Posterior cingulate gyrus (tissue), 11 donors: ENCODE measurements at places on chromosomes 3 and 15.
A peak's percentile ranks its signal among the peaks of the same experiment; 100 is the strongest.

DNA sequence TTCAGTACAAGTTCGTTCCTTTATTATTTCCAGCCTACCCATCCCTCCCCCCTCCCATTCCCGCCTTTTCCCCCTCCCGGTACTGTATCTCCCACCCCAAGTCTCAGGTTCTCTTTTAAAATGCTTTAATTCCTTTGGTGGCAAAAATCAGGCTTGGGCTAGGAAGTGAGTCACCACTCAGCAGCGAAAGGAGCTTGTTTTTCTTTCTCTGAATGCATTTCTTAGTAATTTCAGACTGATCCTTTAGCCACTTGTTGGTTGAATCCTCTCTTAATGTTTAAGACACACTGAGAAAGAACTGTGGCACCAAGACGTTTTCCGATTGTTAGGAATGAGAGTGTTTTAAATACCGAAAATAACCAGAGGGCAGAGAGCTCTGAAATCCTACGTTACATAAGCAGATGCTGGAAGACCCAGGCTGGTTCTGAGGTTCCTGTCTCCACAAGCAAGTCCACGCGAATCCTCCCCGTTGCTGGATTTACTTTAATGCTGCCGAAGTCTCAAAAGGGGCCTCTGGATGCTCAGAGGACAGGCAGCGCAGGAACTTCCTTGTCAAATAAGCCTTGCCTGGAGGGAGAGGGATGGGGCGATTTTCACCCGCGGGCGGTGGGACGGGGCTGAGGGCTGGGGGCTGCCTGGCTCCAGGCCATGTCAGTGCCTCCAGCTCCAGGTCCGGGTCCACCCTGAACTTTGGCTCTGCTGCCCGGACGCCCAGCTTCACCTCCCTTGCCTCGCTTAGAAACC is 854 bp upstream of the COL8A1 start:
- DNase-seq = no peak

- no peak for DNase-seq
These were observed 110.5 kb upstream of the WNT5A start for GRCh38 chr3:55597641-55598040.

DNA sequence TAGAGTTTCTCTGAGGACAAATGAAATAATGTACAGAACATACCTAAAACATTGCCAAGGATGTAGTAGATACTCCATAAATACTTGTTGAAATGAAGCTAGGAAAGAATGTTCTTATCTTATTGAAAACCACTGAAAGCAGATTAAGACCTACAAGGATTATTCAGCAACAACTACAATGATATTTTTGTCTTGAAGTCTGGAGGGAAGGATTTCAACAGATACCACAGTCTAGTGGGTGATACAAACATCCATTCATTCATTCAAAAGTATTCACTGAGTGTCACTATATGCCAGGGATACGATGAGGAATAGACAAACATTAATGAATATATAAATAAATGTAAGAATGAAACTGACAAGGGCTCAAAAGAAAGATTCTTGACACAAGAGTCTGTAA is 74.7 kb upstream of the THBS1 start:
- DNase-seq = no peak

DNA sequence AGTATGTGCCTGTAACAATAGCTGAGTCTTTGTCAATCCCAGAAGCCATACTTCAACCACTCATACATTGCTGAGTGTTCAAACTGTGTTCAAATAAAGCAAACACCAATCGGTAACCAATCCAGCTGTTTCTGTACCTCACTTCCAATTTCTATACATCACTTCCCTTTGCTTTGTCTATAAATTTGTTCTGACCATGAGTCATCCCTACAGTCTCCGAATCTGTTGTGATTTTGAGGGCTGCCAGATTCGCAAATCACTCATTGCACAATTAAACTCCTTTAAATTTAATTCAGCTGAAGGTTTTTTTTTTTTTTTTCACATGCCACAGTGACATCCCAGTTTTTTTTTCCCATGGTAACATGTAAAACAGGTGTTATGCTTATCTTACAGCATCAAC is 870.3 kb downstream of the NAALADL2 start:
- DNase-seq = no peak

GRCh38 chr15:52050416-52050815 is 31.4 kb downstream of the MAPK6 start:
- DNase-seq = no peak

DNA sequence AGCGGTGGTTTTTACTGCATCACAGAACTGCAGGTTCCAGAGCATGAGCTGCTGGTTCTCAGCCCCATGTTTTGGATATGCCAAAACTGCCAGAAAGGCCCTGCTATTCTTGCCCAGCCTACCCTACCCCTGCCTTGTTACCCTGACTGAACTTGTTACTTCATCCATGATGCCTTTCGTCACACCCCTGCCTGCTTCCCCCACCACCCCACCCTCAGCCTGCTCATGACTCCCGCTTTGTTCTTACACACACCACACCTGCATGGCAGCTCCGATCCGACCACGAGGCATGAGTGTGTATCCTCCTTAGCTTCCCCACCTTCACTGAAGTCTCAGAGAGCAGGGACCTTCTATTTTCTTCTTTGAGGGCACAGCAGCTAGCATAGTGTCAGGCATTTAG is 5.1 kb upstream of the TM4SF1 start:
- no peak for DNase-seq

- no peak for DNase-seq
These were observed 225.6 kb downstream of the PDZRN3 start for GRCh38 chr3:73399106-73399505.

GRCh38 chr3:48125013-48125705 is 63.1 kb downstream of the CDC25A start:
- DNase-seq = no peak

DNA sequence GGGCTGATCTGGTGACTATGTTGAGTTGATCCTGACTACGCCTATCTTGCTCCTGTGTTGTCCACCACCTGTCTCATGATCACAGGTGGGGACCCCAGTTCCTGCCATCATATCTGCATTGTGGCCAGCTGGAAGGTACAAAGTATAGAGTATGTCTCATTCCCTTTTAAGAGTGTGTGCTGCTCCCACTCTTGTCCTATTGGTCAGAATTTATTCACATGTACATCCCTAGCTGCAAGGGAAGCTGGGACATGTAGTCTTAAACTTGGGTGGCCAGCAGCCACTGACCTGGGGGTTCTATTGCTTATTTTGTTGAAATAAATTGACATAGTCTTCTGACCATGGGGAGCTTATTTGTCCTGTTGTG is 373.1 kb downstream of the PTPRG start:
- no peak for DNase-seq

- peak; percentile 21 for DNase-seq
These were observed 316.6 kb upstream of the UBE2E2 start for GRCh38 chr3:22886439-22887068.

DNA sequence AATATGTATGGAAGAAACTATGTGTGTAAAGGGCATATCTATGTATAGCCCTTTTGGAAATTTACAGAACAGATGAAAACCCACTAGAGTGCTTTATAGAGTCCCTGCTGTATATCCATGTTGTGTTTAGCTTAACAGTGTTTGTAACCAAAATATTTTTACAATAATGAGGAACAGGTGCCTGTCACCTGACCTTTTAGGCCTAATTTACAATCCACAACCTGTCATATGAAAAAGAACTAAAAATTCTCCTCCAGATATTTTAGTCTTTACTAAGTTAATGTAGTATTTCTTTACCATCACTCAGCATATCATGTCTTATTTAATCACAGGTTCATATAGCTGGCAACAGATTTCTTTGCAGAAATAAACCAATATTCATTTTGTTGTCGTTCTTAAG is 16.4 kb upstream of the SATB1 start:
- no peak for DNase-seq

DNA sequence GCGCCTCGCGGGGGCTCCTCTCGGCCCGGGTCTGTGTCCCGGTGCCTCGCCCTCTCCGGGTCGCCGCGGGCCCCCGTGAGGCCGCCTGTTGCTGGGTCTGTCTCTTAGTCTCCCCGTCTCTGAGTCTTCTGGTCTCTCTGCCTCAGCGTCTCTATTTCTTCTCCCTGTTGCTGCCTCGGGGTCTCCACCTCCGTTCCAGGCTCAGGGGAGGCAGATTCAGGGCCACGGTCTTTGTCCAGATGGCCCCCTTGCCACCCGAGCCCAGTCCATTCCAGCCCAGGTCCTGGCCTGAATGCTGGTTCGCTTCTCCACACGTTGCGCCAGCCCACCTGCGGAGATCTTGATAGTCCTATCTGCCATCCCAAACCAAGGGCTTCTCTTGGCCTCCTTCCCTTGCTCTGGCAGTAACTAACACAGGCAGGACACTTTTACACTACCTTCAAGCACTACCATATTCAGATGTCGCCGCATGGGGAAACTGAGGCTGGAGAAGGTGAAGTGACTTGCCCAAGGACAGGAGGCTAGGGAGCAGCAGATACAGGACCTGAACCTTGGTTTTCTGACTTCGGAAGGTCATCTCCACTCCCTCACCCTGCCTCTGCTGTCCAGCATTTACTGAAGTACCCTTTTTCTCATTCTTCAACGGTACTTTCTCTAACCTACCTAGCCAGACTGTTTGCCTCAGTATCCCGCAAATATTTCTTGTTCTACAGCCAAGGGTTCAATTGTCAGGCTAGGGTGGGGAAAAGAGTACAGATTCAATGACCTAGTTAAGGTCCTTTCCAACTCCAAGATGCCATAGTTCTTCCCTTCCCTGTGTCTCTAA is 616 bp upstream of the IGDCC4 start:
- DNase-seq = no peak

GRCh38 chr3:120801484-120801883 is 58.9 kb downstream of the GTF2E1 start:
- DNase-seq = no peak

DNA sequence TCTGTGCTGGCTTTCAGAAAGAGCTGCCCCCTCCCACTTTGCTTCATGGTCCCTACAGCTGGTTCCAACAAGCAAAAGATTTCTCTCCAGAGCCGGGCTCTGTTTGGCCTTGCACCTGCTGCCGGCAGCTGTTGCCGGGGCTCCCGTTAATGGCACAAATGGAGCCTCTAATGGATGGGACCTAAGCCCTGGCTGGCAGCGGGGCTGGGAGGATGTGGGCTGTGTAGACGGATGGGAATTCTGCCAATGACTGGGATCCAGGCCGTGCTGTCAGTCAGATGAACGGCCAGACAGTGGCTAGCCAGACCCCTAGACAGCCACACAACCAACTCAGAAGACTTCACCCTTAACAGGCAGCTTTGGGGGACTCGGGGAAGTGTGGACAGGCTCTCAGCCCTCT is 88.0 kb downstream of the RPLP1 start:
- DNase-seq = no peak

DNA sequence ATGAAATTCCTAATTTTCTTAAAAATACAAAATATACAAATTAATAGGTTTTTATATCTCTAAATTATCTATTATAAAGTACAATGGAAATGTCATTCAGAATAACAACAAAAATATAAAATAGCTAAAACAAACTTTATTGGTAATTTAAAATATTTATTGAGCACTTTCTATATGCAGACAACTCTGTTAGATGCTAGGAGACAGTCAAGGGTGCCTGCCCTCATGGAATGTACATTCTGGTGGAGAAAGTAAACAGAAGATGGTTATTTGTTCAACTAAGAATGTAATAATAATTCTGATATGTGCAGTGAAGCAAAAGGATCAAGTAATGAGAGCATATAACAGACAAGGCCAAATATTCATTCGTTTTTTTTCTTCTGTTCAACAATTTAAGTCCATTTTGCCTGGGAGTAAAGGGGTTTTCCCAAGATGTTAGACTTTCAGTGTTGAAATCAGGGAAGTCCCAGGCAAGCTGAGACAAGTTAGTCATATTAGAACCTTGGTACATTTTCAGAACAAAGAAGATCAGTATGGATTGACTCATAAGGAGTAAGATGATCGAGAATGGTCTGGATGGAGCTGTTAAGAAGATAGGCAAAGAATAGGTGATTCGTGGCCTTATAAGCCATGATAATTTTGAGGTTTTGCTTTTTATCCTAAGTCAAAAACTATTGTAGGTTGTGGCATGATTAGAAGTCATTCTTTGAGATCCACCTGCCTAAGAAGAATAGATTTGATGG is 150.2 kb upstream of the MLF1 start:
- DNase-seq = no peak

GRCh38 chr3:115862099-115862498 is 238.8 kb downstream of the GAP43 start:
- DNase-seq = no peak
